Activated gamma-delta T cell (primary cell): ENCODE measurements at places on chromosomes 13 and 19.

DNA sequence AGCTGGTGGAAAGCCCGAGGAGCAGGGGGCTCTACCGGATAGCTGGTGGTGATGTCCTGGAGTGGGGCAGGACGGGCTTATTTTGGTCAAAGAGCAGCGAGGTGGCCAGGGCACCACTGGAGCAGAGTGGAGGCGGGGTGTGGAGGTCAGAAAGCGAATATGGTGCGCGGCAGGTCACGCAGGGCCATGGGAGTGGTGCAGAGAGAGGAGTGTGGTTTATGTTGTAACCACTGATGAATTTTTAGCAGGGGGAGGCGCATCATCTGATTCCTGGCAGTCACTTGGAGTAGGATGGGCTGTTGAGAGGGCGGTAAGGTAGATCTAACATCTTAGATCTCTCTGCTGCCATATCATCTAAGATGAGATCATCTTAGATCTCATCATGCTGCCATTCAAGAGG lies 1.4 kb upstream of the ZNF414 start:
- no peak for DNase-seq

DNA sequence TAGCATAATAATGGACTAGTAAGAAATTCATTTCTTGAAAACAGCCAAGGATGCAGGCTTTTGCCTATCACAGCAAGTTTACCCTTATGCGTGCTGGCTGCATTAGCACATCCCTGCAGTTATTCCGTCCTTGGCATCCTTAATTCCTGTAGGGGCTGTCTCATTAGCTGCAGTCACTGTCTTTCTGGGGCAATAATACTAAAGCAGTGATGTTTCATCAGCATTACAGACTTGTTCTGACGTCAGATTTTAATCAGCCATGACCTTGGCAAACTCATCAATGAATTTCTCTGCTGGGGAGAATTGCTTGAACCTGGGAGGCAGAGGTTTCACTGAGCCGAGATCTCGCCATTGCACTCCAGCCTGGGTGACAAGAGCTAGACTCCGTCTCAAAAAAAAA lies 103.7 kb downstream of the RXFP2 start:
- no peak for DNase-seq

- DNase-seq = no peak
These were observed 57.8 kb upstream of the CEACAM21 start for GRCh38 chr19:41518141-41518540.

DNA sequence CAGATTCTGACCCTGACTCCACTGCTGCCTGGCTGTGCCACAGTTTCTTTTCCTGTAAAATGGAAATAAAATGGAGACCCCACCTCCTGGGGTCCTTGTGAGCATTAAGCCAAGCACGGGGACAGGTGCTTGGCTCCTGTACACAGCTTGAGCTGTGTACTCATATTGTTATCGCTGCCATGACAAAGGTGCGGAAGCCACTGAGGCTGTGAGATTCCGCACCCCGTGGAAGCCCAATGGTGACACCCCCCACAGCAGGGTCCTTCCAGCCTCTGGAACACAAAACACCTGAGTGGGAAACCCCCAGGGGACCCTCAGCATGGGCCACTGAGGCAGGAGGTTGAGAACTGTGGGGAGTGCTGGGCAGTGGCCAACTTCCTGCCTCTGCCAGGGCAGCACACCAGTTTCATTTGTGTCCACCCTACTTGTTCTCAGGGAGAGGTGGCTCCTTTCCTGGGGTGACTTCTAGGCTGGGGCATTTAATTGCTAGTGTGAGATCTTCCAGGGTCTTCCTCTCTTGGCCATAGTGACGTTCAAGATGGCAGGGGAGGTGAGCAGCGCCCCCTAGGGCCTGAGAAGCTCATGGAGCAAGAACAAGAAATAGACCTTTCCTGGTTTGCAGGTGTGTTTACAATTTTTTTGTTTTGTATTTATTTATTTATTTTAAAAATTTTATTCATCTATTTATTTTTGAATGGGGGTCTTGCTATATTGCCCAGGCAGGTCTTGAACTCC lies 5.4 kb upstream of the JSRP1 start:
- no peak for DNase-seq

GRCh38 chr19:50722201-50723013 lies 757 bp upstream of the CLEC11A start:
- no peak for DNase-seq

- DNase-seq = no peak
These were observed 142.4 kb downstream of the MYCBP2 start for GRCh38 chr13:77184455-77184854.

DNA sequence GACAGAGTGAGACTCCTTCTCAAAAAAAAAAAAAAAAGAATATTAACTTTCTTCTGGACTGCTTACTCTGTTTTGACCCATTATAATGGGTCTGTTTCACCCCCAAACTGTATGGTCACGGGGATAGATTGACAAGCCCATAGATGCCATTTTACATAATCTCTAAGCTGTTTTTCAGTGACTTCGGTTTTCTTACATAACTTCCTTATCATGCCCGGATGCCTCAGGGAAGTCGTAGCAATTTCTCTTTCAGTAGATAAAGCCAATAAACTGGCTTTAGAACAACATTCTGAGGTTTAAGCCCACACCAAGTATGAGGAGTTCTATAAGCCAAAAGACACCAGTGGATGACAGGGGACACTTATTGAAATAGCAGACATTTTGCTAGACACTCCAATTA lies 5.9 kb upstream of the ZNF254 start:
- no peak for DNase-seq

GRCh38 chr19:44813841-44814470 lies 5.1 kb downstream of the BCAM start:
- no peak for DNase-seq

GRCh38 chr19:7907122-7907521 lies 3.4 kb downstream of the MAP2K7 start:
- DNase-seq = no peak

DNA sequence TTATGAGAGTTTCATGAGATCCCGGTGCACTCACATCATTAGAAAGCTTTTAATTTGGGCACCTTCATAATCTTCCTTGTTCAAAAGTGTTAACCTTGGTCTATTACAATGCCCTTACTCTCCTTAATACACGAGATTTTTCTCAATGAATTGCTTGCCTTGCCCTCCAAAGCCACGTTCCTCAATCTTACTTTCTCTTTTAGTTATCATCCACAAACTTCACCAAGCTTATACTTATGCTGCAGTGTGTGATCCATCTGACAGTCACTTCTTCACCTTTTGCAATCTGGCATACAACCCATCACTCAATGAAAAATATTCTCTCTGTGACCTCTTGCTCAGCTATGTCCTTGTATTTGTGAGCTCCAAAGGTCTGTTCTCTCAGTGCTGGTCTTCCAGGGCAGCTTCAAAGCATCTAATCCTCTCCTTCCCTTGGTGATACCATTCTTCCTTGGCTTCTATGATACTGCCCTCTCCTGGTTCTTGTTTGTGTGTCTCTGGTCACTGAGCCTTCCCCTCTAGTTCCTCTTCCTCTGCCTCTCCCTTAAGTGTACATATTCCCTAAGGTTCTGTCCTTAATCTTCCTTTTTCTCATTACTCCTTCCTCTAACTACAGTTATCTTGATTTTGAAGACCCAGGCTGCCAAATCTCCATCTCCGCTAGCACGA lies 202.2 kb upstream of the STARD13 start:
- DNase-seq = no peak

DNA sequence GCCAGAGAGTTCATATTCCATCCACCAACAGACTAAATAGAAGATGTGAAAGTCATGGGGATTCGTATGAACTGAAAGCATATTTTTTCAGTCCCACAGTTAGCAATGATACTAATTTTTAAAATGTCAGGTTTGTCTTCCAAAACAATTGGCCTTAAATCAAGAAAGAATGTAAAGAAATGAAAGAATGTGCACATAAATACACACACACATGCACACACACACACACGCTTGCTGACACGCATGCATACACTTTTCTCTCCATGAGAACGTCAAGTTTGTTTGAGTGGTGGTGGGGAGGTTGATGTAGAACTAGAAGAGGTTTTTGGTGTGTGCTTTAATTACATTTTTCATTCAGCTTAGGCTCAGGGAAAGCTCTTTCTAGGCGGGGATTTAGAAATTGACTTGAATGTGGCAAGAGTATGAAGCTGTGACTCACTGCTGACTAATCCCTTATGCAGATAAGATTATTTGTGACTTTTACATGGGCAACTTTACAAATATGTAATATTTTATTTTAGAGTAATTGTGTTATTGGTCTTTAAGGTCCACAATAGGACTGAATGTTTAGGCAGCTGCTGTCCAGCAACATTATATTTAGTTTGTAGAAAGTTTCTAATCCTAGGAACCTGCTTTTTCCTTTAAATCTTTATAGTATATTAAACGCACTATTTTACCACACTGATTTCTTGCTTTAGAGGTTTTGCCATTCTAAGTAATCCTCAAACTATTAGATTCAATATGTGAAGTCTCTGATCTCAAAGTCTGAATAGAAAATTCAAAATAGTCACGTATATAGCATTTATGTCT lies 18.8 kb downstream of the FLT1 start:
- no peak for DNase-seq

- no peak for DNase-seq
These were observed 179.4 kb downstream of the KLF12 start for GRCh38 chr13:73954808-73955207.

GRCh38 chr13:27834095-27834494 lies 41.8 kb downstream of the GSX1 start:
- DNase-seq = no peak

DNA sequence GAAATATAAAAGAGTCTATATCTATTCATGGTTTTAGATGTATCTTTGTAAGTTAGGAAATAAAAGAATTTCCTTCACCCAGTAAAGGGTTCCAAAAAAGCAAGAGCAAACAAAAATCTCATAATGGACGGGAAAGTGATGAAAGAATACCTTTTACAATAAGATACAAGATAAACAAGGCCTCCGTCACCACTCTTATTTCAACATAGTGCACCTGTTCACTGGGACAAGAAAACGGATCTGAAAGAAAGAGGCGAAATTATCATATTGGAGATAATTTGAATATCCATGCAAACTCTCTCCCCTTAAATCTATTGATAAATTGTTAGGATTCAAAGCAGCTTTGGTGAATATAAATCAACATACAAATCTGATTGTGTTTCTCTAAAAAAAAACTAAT lies 877 bp upstream of the NLRP11 start:
- no peak for DNase-seq

DNA sequence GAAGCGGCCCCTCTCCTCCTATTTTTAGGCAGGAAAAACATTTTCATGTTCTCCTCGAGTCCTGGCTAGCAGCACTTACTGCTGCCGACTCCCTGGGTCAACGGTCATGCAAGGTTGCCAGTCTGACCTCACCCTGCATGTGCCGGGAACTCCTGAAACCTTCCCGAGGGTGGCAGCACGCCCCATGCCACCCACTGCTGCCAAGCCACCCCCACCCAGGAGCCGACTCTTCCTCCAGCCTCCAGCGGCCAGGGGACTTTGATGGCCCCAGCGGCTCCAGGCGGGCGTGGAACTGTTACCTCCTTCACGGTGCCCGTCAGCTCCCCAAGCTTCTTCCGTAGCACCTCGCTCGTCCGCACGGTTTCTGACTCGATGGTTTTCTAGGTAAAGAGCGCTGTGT lies 8.7 kb downstream of the TIMM44 start:
- no peak for DNase-seq

GRCh38 chr13:24381541-24382265 lies 72.3 kb downstream of the C1QTNF9 start:
- no peak for DNase-seq

DNA sequence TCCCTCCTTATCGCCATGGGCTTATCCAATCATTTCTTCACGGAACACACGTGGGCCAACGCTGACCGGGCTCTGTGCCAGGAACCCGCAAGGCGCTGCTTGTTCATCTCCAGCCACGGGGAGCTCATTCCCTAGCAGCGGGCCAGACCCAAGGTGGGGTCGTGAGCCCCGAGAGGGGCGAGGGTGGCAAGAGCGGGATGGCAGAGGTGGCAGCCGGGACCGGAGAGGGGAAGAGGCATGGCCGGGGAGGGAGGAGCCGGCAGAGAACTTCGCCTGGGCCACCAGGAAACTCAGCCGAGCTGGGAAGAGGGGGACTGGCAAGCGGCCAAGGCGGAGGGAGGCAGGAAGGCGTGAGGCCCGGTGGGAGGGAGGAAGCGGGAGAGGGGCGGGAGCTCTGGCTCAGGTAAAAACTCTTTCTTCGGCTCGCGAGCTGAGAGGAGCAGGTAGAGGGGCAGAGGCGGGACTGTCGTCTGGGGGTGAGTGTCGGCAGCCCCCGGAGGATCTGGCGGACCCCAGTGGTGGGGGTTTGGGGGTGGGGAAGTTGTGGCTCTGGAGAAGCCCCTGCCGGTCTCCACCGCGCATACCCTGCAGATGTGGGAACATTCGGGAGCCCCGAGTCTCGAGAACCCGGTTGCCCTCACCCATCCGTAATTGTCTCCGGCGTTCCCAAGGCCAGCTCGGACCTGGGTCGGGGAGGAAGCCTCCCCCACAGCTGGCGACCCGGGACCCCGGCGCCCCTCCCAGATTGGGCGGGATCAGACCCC lies at the start of gene B3GNT3:
TSS of gene B3GNT3 (plus strand) at position 408 of the 764 bp plus-strand sequence. CDS start 12,670 bp downstream, outside the sequence.
- no peak for DNase-seq

DNA sequence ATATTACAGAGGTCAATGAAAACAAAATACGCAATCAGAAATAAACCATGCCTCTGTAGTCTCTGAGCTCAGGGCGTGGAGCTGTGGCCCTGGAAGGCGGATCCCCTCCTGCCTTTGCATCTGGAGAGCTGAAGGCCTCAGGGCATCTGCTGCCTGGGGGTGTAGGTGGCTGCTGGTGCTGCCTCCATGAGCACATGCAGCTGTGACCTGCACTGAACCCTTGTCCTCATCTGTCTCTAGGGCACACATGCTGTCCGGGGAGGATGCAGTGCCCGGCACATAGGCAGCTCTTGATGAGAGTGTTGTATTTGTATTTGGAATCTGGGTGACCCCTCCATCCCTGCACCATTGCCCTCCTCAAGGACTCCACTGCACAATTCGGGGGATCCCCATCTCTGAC lies 185.7 kb downstream of the TEX29 start:
- no peak for DNase-seq

DNA sequence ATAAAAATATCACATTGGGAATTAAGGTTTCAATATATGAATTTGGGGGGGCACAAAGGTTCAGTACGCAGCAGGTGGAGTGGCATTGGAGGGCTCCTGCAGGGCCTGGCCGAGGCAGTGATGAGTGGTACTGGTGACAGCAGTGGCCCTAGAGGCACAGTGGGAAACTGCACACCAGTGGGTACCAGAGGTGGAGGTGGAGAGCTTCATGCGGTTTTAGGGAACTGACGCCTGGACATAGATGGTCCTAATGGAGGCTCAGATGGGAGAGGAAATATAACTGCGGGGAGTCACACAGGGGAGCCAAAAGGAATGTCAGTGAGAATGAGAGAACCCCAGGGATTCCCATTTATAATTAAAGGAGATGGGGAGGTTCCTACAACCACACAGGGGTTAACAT lies 156.2 kb downstream of the COG6 start:
- no peak for DNase-seq

GRCh38 chr13:73136776-73137175 lies 78.0 kb downstream of the KLF5 start:
- no peak for DNase-seq

DNA sequence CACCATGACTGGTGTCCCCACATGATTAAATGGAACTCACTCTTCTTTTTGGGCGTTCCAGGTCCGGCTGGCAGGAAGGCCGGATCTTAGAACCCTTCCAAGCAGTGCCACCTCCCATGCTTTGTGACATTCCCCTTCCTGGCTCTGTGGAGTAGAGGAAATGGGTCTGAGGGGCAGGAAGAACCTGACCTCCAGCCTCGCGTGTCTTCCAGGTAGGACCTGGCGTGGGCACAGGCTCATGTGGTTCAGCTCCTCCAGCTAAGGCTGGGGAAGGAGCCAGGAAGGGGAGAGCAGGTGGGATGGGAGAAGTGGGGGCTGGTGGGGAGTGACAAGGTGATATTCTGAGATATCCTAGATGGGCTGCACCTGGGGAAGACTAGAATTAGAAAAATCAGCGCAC lies 2.1 kb downstream of the TMEM255B start:
- DNase-seq = no peak

GRCh38 chr13:75790198-75790970 lies 154.3 kb downstream of the LMO7 start:
- no peak for DNase-seq
